Suprapubic skin (tissue), 4 donors: ENCODE measurements at places on chromosomes 12 and 14.

DNA sequence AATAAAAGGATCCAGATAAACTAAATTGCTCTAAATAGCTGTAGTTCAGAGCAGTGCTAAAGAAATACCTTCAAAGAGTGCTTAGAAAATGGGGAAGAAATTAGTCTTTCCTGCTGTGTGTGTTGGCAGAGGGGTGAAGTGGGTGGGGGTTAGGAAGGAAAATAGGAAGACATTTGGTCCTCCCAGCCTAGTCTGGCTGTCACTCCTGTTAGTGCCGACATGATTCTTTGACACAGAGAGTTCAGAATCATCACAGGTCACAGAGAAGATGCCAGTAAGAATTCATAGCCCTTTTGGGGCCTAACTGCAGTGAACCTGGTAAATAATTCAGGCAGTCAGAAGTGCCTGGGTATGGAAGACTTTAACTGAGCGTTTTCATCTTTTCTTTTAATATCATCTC, 74.8 kb downstream of the FLRT2 start:
- no peak for DNase-seq

GRCh38 chr12:78612190-78612589, 252.4 kb upstream of the SYT1 start:
- no peak for DNase-seq

GRCh38 chr14:71474301-71475265, 457.6 kb upstream of the RGS6 start:
- DNase-seq: no peak

GRCh38 chr14:97021001-97021400, 223.8 kb downstream of the VRK1 start:
- no peak for DNase-seq

DNA sequence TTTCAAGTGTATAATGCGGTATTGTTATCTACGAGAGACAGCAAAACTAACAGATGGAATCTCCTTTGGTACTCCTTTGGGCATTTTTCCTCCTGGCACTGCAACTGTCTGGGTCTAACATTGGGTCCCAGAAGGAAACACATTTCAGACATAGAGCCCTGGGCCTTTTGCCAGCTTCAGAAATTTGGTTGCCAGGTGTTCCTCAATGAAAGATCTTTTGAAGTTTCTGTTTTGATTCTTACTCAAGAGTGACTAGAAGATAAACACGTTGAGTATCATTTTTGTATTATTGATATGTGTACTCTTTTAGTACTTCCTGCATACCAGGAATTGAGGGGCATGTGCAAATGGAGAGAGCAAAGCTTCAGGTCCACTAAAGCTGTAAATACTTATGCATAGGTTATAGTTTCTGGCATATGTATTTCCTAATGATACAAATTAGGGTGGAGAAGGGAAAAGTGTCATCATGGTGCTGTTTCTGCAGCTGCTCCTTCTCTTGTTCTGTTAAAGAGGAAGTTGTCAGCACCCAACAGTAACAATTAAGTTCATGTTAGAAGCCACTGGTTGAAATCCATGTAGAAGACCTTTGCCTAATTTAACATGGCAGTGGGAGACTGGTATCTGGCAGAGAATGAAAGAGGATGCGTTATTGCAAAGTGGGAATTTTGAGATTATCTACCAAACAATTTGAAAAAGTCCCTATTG, 53.5 kb downstream of the SLC38A6 start:
- DNase-seq: no peak

- no peak for DNase-seq
These were observed 895 bp upstream of the PRKAB1 start for GRCh38 chr12:119666900-119667576.

DNA sequence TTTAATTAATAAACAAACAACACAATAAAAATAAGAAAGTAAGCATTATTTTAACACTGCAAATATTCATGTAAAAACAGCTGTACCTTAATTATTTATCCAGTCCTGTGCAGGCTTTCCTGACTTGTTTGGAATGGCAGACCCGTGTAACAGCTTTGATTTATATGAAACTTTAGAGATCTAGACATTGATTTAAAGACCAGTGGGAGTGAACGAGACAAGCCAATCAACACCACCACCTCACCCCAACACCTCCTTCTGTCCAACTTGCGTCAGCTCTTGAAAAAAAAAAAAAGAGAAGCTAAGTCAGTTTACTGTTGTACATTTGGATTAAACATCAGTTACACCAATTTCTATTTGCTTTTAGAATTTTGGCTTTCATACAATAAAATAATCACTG, 22.3 kb downstream of the SLC38A4 start:
- DNase-seq: no peak

DNA sequence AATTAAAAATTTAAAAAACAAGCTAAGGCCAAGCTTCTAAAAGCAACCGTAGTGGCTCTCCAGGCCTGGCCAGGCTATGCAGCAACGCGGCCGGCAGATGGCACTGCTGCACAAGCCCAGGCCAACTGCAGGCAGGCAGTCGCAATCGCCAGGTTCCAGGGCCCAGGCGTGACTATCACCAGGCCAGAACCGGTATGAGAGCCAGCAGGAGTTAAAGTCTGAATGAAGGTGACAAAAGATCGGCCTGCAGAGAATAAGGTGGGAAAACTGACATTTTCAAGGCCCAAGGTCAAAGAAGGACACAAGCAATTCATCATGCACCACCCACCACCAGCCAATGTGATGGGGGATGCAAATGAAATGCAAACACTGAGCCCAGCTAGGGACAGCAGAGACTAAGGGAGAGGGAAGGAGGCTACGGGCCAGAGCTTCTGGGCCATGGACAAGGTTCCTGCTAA, 43.6 kb upstream of the ANO2 start:
- peak; percentile 80 for DNase-seq

DNA sequence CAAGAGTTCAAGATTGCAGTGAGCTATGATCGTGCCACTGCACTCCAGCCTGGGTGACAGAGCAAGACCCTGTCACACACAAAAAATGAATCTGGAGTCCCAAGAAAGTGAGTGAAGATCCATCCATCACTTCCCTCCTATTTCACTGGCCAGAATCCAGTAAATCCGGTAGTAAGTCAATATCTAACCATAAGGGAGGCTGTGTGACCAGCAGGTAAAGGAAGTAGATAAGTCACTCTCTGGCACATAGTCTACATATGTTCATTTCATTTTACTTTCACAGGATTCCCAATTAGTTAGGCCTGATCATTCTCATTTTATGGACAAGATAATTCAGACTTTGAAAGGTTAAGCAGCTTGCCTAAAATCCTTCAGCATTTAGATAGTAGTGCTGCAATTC, 11.9 kb upstream of the TCP11L2 start:
- no peak for DNase-seq

GRCh38 chr12:13135371-13136178, 32.1 kb upstream of the GSG1 start:
- DNase-seq: peak; percentile 92

- DNase-seq: no peak
These were observed 26.4 kb downstream of the PTPRQ start for GRCh38 chr12:80470403-80470802.

DNA sequence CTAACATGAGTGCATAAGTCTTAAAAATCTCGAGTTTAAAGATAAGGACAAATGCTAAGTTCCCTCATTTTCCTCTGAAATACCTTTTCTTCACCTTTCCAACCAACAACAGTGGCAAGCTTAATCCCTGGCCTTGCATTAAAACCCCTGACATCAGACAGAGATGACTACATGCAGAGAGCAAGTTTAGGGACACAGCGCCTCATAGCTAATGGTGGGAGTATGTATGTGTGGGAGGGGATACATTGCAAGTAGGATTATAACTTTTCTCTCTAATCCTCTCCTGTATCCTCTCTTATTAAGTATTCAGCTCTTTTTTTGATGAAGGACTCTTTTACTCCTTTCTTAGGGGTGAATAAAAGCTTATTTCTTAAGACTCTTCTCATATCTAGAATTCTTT, 547.1 kb downstream of the CCER1 start:
- DNase-seq: no peak

GRCh38 chr12:75874441-75874840, 157.1 kb downstream of the PHLDA1 start:
- DNase-seq: no peak

- no peak for DNase-seq
These were observed 52.1 kb downstream of the GSC start for GRCh38 chr14:94717808-94718207.

GRCh38 chr14:71056168-71056567, 148.9 kb downstream of the PCNX1 start:
- DNase-seq: no peak

DNA sequence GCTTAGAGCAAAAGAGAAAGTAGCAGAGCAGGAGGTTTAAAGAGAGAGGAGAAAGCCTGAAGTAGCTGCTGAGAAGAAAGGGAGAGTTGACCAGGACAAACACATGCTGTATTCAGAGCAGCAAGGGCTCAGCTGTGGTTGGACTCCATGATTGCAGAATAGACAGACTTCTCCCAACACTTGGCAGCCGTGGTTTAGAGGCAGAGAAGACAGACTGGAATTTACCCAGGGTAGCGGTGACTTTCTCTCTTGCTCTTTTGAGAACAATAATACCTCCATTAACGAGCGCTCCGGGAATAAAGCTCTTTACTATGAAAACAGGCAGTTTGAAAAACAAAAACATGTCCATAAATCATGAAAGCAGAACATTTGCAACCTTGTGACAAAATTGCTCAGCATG, 21.4 kb upstream of the IGF1 start:
- DNase-seq: no peak

DNA sequence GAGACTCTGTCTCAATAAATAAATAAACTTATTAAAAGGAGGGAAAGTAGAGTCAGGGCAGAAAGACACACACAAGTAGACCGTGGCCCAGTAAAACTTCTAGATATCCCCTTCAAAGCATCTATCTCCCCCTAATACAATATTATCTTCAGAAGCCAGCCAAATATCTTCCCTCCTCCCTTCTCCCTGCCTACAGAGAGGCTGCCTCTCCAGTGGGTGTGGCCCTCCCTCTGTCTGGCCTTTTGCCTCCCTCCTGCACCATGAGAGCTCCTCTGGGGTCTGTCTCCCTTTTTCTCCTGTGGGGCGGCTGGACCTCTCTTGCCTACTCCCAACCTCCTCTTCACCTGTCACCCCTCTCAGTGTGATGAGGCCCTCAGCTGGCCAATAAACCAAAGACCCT, 139.2 kb downstream of the EGLN3 start:
- no peak for DNase-seq

- no peak for DNase-seq
These were observed 126.5 kb downstream of the DYRK2 start for GRCh38 chr12:67774983-67775587.

DNA sequence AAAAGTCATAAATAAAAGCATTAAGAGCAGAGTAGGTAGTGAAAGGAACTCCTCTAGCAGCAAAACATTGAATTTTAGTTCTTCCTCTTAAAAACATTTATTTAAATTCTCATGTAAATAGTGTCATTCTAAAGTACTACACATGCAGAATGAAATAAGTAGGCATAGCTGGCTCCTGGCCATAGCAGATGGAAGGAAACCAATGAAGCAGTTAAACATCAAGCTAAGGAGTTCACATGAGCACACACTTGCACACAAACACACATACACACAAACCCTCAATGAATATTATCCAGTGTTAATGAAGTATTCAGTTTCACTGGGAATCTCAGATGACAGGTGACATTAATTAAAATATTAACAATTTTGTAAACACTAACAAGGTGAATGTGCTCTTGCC, 69.3 kb downstream of the SLC35F4 start:
- DNase-seq: no peak

DNA sequence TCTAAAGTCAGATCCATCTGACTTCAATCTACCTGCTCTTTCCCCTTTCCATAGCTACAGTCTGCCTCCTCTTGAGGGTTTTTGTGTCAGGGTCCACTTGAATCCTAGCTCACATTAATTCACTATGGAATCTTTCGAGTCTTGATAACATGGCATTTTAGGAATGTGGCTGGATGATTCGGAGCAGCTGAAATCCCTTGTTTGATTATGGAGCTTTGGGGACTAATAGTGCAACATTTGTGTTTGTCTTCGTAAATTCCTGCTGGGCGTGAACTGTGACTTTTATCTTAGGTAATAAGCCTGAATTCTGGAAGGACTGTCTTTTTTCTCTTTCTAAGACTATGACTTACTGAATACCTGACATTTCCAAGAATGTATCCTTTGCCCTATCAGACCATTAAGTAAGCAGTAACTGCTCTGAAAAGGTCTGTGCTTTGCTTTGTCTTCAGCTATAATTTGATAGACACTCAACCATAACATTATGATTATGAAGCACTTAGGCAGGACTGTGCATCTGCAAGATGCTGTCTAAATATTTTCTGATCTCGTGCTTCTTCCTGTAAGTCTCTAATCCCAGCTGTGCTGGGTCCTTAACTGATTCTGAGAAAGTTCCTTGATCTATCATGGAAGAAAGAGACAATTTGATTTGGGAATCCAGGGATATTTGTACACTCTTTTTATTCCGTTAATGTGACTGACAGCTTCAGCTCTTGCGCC, 19.0 kb upstream of the PELI2 start:
- no peak for DNase-seq

DNA sequence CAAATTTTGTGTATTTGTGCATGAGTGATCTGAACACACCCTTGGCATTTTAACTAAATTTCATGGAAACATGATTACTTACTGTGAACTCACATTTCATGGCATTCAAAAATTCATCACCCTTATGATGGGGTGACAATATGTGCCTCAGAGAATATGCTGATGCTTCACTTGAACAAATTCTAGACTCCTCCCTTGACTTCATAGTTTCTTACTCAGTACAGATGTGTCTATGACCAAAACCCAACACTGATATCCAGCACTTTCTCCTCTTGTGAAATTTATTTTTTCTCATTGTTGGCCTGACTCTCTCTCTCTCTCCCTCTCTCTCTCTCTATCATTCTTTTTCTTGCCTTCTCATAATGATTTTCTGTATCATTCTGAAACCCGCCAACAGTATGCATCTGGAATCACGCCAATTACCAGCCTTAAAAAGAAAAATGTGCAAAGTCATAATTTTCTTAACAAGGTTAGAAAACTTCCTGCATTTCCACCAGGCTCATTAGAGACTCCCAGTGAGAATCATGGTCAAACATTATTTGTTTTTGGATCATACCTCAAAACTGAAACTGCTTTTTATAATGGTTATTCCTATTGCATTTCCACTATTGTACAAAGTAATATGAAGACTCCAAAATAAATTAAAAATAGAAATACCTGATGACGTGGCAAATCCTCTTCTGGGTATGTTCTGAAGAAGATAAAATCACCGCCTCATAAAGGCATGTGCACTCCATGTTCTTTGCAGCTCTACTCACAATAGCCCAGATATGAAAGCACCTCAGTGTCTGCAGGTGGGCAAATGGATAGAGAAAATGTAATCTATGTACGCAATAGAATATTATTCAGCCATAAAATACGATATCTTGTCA, 722.2 kb downstream of the TMEM121 start:
- DNase-seq: no peak

- DNase-seq: no peak
These were observed 75.1 kb downstream of the ETNK1 start for GRCh38 chr12:22700106-22700505.

DNA sequence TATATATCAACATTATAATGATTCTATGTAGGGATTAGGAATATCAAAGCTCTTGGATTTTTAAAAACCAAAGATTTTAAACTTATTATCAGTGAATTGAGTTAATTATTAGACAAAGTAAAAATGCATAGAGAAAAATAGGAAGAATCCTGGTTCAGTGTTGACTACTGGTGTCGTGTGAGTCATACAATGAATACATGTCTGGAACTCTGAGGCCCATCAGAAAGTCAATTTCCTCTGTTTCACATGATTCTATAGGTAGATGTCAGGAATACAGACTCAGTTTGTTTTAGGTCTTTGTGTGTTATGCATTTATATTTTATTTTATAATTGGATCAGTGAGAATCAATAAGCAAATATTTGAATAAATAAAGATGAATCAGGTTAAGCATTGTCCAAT, 84.5 kb upstream of the RTL1 start:
- no peak for DNase-seq
